GM19239 (cell line): ENCODE measurements at places on chromosomes 7 and 10.

DNA sequence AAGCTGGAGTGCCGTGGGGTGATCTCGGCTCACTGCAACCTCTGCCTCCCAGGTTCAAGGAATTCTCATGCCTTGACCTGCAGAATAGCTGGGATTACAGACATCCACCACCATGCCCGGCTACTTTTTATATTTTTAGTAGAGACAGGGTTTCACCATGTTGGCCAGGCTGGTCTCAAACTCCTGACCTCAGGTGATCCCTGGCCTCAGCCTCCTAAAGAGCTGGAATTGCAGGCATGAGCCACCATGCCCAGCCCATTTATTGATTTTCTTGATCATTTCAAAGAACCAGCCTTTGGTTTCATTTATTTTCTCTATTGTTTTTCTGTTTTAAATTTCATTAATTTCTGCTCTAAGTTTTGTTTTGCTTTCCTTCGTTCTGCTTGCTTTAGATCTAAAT, 50.3 kb downstream of the GUSB start:
- no peak for DNase-seq

GRCh38 chr7:32761451-32762205, 129.9 kb downstream of the KBTBD2 start:
- no peak for DNase-seq

DNA sequence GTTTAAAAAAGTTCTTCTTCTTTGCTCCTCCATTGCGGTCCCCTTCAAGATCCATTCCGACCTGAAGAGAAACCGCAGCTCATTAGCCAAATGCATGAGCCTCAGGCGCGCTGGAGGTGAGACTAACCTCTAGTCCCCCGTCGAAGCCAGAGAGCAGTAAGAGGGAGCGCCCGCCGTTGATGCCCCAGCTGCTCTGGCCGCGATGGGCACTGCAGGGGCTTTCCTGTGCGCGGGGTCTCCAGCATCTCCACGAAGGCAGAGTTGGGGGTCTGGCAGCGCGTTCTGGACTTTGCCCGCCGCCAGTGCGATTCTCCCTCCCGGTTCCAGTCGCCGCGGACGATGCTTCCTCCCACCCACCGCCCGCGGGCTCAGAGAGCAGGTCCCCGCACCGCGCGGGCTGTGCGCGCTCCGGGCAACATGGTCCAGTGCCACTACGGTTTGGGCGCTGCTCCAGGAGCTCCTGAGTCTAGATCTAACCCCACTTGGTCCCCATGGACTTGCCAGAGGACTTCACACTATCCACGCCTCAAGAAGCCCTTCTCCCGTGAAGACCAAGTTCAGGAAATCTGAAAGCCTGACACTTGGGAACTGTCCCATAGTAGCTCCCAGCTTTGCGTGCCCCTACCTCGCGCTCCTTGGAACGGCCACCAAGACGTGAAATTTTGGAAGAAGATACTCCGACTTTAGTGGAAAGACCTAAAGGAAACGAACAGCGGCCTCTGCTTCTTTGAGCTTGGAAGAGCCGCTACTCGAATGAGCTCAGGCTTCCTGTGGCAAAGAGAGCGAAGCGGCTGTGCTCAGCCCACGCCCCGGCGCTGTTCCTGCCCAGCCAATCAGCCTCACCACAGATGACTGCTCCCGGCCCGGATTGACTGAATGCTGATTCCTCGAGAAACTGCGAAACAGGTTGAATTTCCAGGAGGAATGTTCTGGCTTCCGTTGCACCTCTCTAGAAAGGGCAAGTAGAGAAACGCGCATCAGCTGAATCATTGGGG, at the start of gene ABCB1:
Gene ABCB1 (minus strand): TSS at position 755 of the 995 bp plus-strand sequence. CDS start 700 bp downstream, at position 55.
- DNase-seq = peak; percentile 15

GRCh38 chr10:6788731-6789130, 208.7 kb upstream of the PRKCQ start:
- DNase-seq = no peak

GRCh38 chr10:89438525-89438924, 24.2 kb downstream of the IFIT5 start:
- no peak for DNase-seq

- no peak for DNase-seq
Observed at GRCh38 chr7:24767878-24768569, 10.8 kb upstream of the GSDME start.

DNA sequence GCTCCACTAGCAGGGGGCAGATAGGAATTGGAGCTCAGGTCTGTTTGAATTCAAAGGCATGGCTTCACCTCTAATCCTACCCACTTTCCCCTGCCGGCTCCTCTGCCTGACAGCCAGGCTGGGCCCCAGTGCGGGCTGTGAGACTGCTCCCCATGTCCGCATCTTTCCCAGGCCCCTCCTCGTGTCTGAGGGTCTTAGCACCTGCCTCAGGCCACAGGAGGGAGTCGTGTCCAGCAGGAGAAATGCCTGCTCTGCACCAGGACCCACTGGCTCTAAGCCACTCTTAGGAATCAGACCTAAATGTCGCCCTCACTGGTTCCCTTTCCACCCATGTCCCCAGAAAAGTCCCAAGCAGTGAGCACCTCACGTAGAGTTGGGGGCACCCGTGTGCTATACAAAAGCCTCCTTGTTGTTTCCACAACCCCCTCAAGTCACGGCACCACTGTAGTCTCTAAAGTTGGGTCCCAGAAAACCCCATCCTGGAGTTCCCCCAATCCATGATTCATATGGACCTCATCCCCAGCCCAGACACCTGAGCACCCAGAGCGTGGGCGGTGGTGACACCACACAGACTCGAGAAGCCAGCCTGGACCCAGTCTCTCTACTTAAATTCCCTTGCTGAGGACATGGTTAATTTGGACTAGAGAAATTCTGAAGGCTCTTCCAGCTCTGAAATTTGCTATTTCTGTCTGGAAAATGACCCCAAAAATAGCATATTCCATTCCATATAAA, 466.4 kb upstream of the ZMIZ1 start:
- no peak for DNase-seq

- DNase-seq = no peak
Observed at GRCh38 chr10:78320506-78320905, 286.8 kb downstream of the RPS24 start.

DNA sequence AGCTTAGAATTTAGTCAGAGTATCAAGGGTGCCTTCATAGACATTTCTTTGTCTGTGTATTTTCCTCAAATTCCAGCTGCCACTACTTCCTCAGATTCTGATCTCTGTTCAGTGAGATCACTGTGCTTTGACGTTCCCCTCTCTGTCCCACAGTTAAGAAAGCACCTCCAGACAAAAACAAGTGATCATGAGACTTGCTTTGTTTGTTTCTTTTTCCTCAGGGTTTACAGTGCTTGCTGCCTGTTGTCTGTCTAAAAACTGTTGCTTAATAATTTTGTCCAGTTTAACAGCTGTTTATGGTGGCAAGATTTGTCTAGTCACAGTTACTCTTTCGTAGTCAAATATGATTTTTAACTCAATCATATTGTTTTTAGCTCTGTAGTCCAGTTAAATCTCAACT, 29.1 kb downstream of the TRUB1 start:
- no peak for DNase-seq

- DNase-seq = no peak
Observed at GRCh38 chr10:6173203-6173602, 29.5 kb upstream of the PFKFB3 start.

DNA sequence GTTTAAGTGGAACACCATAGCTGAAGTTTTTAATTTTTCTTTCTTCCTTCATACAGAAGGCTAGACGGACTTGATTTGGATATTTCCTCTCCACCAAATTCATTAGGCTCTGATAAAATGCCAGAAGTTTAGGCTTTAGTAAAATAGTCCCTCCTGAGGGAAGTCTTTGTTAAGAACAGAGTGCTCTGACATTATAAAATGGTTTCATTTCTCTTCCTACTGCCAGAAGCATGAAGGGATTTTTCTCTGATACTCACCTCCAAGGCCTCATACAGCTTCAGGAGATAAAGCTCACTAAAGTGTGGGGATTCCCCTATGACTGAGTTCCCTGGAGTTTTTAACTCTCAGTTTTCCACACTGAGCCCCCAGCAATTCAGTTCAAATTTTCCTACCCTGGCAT, 1489.6 kb downstream of the REEP3 start:
- DNase-seq = no peak

DNA sequence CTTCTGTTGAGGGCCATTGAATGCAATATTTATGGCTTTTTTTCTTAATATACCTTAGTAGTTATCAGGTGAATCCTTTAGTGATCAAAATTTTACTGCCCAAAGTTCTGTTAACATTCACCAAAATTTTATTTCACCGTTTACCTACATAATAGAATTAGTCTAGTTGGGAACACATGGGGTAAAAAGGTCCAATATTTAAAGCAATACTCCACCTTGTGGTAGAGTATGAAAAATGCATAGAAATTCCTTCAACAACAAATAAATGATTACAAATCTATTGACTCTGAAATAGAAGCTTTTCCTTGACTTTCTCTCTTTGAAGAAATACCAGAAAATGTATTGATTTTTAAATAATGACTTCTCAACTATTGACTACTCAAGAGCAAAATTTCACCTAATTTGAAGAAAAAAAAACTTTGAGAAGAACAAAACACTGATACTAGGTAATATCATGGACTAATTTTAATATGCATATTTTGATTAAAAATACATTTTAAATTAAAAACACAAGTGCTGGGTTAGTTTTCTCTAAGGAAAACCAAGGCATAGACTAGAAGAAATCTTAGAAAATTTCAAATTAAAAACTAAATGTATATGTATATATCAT, 43.3 kb downstream of the POLR1F start:
- DNase-seq = no peak

DNA sequence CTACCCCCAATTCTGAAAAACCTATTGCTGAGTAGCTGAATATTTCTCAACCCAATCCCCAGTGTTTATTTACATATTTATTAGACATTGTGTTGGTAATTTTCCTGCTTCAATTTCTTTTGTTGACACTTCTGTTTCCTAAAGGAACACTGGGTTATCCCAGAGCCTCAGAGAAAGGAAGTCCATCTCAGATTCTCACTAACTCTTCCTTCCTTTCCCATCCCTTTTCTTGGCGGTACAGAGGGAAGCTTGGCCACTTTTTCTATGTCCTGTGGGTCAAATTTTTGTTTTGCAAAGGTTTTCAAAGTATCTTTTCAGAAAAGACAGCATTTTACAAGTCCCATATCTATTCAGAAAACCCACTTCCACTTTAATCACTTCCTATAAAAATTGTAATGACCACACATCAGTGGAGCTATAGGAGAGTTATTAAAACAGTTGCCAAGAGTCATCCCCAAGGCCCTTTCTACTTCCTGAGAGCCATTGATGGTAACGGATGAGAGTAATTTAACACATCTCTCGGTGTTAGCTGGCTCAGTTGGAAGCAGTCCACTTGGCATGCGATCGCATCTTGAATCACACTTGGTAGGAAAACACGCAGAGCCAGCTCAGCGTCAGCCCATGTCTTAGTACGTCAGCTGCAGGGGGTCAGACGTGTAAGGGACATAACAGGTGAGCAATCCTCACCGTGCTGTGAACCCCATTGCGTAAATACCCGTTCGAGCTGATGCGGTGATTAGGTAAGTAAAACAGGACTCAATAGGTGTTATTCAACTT, 231.1 kb upstream of the ADARB2 start:
- DNase-seq = no peak

GRCh38 chr7:155032978-155033377, 30.1 kb upstream of the PAXIP1 start:
- no peak for DNase-seq

DNA sequence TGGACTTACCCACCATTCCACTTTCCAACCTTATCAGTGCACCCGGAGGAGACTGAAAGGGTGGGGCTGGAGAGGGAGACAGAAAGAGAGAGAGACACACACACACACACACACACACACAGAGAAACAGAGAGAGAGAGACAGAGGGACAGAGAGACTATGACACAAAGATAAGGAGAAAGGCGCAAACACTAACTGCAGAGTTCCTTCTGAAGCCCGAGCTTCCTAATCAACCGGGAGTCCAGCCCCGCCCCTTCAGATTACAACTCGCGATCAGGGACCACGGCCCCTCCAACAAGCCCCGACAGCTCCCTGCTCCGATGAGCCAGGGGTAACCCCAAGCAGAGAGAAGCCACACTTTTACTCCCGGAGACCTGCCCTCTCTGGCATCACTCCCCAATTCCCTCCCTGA, 499 bp downstream of the GAL3ST4 start:
- no peak for DNase-seq

DNA sequence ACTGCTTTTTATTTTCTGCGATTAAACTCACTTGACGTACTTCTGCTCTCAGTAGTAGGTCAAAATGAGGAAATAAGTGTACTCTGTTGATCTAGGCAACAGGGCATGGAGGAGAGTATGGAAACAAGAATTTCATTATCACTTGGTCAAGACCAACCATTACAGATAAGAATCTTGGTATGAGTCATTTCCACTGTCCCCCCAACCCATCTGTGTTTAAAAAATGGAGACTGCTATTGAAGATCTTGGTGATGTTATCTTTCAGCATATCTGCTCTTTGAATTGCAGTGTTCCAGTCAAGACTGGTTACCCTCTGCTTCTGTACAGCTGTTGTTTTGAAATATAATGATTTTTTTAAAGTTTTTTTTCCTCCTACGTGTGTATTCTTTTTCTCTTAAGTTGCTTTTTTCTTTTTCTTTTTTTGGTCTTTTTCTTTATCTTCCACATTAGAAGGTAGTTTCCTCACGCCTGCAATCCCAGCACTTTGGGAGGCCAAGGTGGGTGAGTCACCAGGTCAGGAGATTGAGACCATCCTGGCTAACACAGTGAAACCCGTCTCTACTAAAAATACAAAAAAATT, 11.7 kb downstream of the STAM start:
- DNase-seq = no peak

GRCh38 chr10:7100032-7100702, 310.7 kb downstream of the SFMBT2 start:
- no peak for DNase-seq

DNA sequence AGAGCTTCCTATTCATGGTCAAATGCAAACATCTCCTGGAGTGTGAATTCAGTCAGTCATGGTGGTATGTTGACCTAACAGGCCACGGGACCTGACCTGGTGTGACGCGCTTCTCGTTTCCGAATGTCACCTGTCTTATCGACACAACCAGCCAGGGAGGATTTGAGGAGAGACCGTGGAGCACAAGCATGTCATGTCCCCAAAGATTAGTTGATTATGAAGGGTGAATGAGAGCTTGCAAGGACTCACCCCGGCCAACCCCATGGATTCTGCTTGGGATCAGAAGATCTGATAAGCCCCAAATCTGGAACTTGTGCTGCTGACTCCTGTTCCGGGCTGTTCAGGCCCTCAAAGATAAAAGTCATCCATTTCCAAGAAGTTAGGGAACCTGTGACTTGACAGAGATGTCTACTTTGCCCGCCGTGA, 10.5 kb downstream of the ADRA2A start:
- DNase-seq = no peak

- no peak for DNase-seq
Observed at GRCh38 chr10:5370493-5371352, 6.0 kb downstream of the UCN3 start.

GRCh38 chr7:106767078-106767477, 98.0 kb upstream of the PIK3CG start:
- no peak for DNase-seq

DNA sequence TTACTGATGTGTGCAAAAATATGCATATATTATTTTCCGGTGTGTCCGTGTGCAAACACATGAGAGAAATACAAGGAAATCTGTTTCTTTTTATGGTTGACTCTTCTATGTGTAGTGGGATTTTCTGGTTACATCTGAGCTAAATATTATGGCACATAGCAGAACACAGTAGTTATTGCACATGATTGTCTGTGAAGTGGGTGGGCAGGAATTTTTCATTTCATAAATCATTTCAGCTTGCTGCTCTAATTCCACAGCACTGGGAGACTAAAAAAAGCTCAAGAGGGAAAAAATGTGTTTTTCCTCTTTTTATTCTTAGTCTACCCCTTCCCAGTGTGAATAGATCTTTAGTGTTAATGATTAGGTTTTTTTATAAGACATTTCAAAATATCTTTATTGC, 197.9 kb downstream of the MBL2 start:
- DNase-seq = no peak

GRCh38 chr10:112792487-112793201, 157.4 kb upstream of the TCF7L2 start:
- no peak for DNase-seq
